ENCODE measurements at places on chromosomes 2 and 18. TPM values are rescaled to one million over a fixed set of nuclear protein-coding genes. Genes with fewer than 3 reads are reported as not detected.

Gene STAT4
- 53.0 TPM for total RNA-seq

Gene TRIM43
- total RNA-seq, result not detected

Gene TEX44
- not detected for total RNA-seq

Gene CROCC2
- total RNA-seq, result not detected

Gene TXNDC2
- not detected for total RNA-seq

Gene ATP6V1B1
- not detected for total RNA-seq

Gene ELP2
- 85.8 TPM for total RNA-seq

Gene GKN2
- not detected for total RNA-seq

Gene IL36G
- total RNA-seq, result not detected

Gene AKAIN1
- total RNA-seq, result not detected

Gene ASTL
- total RNA-seq, result 18.0 TPM

Measured in CD8-positive, alpha-beta memory T cell (primary cell).